ENCODE measurements at places on chromosomes 6 and 20. TPM values are rescaled to one million over a fixed set of nuclear protein-coding genes. Genes with fewer than 3 reads are reported as not detected.

DNA sequence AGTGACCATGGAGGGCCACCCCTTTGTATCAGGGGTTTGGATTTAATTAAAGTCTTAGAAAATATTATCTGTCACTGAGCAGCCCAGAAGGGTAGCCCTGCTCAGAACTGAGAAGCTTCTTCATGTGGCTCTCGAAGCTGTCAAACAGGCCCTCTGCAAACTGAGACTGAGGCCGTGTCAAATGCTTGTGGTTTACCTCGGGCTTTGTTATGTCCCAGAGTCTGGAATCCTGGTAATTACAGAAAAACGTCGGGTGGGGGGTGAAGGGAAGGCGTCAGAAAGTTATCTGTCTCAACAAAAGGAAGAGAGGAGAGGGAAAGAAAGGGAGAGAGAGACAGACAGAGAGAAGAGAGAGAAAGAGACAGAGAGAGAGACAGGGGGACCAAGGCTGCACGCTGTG, 200.8 kb downstream of the BMP7 start:
- no peak for DNase-seq

GRCh38 chr20:57685146-57685758, 24.6 kb downstream of the PMEPA1 start:
- no peak for DNase-seq

DNA sequence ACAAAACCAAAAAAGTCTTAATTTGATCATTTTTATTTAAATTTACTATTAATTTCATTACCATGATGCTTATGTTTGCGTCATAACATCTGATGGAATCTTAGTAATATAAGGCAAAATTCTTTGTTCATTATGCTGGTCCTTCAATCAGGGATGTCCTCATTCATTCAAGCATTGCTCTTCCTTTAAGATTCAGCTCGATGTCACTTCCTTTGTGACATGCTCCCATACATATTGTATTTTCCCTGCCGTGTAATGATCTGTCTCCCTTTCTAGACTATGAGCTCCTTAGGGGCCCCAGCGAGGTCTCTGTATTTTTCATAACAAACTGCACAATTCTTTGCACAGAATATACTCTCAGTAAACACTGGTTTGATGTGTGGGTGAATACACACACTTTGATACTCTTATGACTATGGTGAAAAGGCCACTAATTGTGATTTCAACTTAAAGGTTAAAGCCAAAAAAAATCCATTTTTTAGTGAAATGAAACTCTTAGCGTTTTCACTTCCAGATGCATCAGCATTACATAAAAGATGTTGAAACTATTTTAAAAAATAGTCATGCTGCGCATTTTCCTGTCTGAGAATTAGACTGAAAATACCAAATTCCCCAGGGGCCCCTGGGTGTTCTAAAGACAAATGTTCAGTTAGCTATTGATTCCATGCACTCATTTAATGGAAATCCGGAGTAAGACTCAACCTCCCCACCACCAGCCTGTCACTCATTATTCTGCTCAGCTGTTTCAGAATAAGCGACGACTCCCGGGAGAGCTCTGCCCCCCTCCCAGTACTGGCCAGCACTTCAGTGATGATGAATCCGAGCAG, 169.7 kb downstream of the ATXN1 start:
- no peak for DNase-seq

- no peak for DNase-seq
Observed at GRCh38 chr6:125245523-125246264, 56.1 kb downstream of the HDDC2 start.

- DNase-seq = no peak
Observed at GRCh38 chr20:58196402-58197184, 31.9 kb downstream of the ANKRD60 start.

Gene SMPD2
- total RNA-seq = 7.5 TPM

DNA sequence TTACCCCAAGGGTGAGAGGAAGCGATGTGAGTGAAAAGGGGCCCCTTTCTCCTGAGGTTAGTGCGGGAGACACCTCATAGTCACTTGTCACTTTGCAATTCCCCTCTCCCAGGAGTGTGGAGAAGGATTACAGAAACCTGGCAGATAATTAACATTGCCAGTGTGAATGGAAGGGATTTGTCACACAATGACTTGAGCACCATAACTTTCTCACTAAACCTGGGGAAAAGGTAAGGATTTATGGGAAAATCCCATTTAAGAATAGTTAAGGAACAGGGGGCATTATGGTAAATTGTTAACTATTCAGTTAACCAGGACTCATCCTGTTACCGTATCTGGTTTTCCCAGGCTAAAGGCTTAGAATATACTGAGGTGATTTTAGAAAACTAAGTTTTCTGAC, 219.5 kb upstream of the JAG1 start:
- no peak for DNase-seq

DNA sequence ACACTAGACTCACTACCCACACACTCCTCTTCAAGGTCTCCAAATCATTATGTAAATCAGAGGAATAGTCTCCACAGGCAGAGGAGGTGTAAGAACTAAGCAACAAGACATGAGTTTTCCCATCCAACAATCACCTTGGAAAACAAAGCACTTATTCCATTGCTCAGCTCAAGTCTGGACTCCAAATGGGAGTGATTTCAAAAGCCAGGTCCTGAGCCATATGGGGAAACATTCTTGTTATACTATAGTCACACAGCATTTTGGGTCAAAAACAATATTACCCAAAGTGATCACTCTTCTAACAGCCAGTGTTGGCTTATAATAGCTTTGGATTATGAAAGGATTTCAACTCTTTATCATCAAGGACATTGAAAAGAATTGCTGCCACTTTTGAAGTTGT, 3.6 kb upstream of the PRPH2 start:
- DNase-seq = no peak

Gene C6orf58
- total RNA-seq = not detected

DNA sequence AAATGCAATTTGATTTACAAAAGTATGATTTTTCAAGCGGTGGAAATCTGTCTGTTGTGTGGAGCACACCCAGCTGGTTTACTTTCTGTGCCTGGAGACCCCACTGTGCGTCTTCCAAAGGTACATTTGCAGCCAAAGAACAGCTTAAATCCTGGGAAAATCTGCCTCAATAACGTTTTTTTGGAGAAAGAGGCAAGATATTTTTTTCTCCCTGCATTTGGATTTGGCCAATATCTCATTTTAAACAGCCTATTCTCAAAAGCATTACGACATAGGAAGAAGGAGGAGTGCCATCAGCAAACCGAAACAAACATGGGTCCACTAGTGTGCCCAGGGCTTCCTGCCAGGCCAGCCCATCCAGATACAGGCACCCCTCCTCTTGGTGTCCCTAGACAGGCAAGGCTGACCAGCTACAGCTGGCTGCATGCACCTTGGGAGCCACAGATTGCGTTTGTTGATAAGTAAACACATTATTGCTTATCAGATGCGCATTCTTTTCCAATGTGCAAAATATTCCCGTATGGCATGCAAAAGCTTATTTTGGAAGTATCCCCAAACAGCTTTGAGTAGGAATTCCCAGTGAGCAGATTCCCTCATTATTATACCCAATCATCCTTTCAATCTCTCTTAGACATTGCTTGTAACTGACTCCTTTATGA, 184.5 kb upstream of the MARCKS start:
- DNase-seq = peak; percentile 94

DNA sequence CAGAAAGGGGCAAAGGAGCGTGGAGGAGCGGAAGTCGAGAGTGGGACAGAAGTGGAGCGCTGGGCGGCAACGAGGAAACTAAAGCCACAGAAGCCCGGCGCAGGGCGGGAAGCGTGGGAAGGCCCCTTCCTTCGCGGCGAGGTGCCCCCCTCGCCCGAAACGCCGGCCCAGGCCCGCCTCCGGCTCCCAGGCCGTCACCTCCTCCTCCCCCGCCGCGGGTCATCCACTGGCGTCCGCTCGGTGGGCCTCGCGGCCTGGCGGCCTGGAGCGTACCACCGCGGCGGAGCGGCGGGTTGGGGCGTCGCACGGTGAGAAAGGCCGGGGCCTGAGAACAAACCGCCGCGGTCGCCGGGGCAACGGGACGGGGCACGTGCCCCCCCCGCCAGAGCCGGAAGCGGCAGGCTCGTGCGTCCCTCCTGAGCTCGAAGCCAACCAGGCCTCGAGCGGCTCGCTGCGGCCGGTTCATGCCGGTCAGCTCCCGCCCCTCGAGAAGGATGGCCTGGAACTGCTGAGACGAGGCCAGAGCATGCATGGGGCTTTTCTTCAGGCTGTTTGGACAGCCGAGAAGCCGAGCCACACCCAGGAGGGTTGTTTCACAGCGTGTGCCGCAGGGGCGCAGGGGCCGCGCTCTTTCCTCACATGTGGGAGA, at the start of gene TCP11:
Gene TCP11, minus strand, starts transcription at position 333 of the 649 bp plus-strand sequence. CDS start 469 bp downstream, outside the sequence.
- DNase-seq = no peak

Gene GSS
- total RNA-seq = 47.8 TPM

DNA sequence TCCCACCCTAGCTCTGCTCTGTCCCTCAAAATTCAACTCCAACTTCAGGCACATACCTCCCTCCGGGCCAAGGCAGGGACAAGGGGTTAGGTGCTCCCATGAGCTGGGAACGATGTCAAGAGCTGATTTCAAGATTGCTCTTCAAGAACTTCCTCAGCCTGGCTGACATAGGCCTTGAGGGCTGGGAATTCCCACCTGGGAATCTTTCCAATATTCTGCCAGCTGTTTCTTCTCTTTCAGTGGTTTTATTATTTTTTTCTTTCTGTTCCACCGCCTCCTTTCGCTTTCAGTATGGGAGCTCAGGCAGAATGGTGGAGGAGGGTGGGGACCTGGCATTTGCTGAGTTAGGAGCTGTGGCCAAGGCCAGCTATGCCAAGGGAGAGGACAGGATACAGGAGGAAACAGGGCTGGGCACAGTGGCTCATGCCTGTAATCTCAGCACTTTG, 33.7 kb downstream of the SRSF3 start:
- peak; percentile 97 for DNase-seq

Gene SAMD3
- 9.1 TPM for total RNA-seq

- DNase-seq = no peak
Observed at GRCh38 chr6:31896856-31897611, 464 bp downstream of the EHMT2 start.

DNA sequence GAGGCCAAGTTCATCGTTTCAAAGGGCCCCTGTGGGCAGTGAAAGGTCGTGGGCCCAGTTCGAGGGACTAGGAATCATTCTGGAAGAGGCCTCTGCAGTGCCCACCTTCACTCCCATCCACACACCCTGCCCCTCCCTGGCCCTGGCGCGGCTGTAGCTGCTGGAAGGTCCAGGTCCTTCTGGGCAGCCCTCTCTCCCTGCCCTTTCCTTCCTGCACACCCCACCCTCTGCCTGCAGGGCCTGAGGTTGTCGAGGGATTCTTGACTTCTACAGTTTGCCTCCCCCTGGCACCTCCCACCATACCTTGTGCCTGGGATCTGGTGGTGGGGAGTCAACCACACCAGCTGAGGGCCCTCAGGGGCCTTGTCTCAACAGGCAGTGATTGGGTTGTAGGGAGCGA, 4.5 kb upstream of the MYT1 start:
- DNase-seq = no peak

Gene PABPC1L
- 7.9 TPM for total RNA-seq

GRCh38 chr20:33576432-33577125, 85.5 kb upstream of the C20orf144 start:
- peak; percentile 37 for DNase-seq

Gene AGER
- 0.16 TPM for total RNA-seq

GRCh38 chr6:36414481-36414880, 27.0 kb upstream of the ETV7 start:
- DNase-seq = peak; percentile 31

Gene SLC17A1
- not detected for total RNA-seq

- no peak for DNase-seq
Observed at GRCh38 chr6:33677689-33678088, 33.8 kb downstream of the UQCC2 start.

GRCh38 chr6:21965016-21965415, 331.8 kb downstream of the PRL start:
- no peak for DNase-seq

- no peak for DNase-seq
Observed at GRCh38 chr6:154232013-154232910, 124.3 kb downstream of the IPCEF1 start.

GRCh38 chr6:11475016-11475415, 62.5 kb upstream of the TMEM170B start:
- no peak for DNase-seq

DNA sequence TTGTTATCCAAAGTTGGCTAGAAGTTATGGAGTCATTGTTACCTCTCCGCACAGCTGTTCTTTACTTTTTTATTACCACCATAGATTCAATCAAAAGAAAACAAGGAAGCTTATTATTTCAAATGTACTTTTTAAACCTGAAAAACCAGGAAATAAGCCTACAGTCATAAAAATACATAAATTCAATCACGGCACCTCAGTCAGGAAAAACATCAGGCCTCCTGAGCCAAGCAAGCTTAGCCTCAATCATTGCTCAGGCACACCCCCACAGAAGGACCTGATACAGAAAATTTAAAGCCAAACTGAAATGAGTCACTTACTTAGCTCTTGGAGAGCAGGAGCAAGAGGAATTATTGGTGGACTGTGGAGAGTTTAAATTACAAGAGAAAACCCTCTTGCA, 44.3 kb downstream of the MARCKS start:
- DNase-seq = peak; percentile 64

- no peak for DNase-seq
Observed at GRCh38 chr6:53461041-53461656, 83.8 kb downstream of the GCLC start.

Gene MOG
- not detected for total RNA-seq

Gene ADTRP
- total RNA-seq = 2.6 TPM

- DNase-seq = no peak
Observed at GRCh38 chr6:124536842-124537191, 425.4 kb upstream of the RNF217 start.

GRCh38 chr20:60255415-60255814, 297.2 kb downstream of the CDH26 start:
- no peak for DNase-seq

GRCh38 chr6:146304181-146304580, 239.5 kb upstream of the RAB32 start:
- DNase-seq = no peak

Gene SLC18B1
- 6.8 TPM for total RNA-seq

GRCh38 chr6:125067552-125067951, 86.0 kb upstream of the TPD52L1 start:
- no peak for DNase-seq

Gene PPP1R16B
- 0.33 TPM for total RNA-seq

Gene ULBP1
- total RNA-seq = 1.7 TPM

Gene SLC24A3
- 0.57 TPM for total RNA-seq

Gene GSTA4
- 46.3 TPM for total RNA-seq

DNA sequence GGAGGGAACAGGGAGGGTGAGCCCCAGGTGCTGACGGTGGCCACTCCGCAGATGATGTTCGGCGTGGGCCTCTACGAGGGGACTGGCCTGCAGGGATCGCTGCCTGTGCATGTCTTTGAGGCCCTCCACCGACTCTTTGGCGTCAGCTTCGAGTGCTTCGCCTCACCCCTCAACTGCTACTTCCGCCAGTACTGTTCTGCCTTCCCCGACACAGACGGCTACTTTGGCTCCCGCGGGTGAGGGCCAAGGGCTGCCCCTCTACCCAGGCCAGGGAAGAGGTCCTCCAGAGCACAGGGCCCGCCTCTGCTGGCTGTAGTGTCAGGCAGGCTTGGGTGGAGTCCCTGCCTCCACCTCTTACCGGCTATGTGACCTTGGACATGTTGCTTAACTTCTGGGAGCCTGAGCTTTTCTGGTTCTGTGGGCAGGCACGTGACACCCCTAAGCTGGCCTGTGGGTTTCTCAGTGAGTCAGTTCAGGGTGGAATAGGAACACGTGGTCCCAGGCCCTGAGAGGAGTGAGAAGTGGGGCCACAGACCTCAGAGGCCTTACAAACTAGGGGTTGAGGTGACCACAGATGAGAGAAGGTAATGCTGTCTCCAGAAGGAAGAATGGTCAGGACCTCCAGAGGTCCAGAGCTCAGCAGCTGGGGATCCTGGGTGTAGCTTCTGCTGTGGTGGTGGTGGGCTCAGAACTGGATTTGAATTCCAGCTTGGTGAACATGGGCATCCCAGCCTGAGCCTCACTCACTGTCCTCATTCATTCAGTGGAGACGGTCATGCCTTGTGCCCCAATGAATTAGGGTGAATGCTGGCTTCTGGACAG, 11.9 kb downstream of the PCIF1 start:
- DNase-seq = peak; percentile 80

Measured in fibroblast of the aortic adventitia (primary cell).